Activated T-cell treated with anti-CD3 and anti-CD28 coated beads, Interleukin-2, amount 50 U/mL, for 72 hours (primary cell): ENCODE measurements at places on chromosomes 7 and 10. TPM values are rescaled to one million over a fixed set of nuclear protein-coding genes. Genes with fewer than 3 reads are reported as not detected.
A peak's percentile ranks its signal among the peaks of the same experiment; 100 is the strongest.

- DNase-seq, result no peak
Observed at GRCh38 chr10:43215758-43216455, 51.0 kb downstream of the RASGEF1A start.

- DNase-seq, result no peak
Observed at GRCh38 chr10:92641492-92641891, 48.3 kb upstream of the HHEX start.

GRCh38 chr10:68434657-68435056 is 27.6 kb upstream of the RUFY2 start:
- no peak for DNase-seq

GRCh38 chr10:80522756-80523363 is 14.8 kb upstream of the SH2D4B start:
- no peak for DNase-seq

DNA sequence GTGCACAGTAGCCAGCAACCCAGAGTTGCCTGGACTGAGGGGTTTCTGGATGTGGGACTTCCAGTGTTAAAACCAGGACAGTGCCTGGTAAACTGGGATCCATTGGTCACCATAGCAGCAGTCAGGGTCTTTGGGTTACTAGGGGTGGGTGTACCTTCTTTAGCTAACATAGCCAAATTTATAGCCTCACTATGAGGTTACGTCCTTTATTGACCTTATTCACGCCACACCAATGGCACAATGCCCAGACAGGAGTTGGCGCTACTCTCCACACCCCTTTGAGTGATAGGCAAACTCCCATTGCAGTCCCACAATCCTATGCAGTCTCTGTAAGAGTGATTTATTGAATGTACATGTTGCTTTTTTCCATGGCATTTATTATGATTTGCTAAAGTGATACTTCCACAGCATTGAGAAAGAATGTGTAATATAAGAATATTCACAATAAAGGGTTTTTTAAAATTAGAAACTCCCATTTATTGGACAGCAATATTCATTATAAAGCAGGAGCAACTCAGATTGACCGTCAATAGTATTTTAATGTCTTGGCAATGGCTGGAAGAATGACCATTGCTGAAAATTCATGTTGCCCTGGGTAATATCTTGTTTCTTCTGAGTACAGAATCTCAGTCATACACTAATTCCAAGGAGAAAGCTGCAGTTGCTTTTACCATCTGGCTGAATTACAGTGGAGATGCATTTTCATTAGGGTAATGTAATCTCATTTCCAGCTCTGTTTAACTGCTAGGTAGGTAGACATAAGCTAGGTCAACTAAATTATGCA is 26.1 kb downstream of the IFIT5 start:
- DNase-seq, result no peak

DNA sequence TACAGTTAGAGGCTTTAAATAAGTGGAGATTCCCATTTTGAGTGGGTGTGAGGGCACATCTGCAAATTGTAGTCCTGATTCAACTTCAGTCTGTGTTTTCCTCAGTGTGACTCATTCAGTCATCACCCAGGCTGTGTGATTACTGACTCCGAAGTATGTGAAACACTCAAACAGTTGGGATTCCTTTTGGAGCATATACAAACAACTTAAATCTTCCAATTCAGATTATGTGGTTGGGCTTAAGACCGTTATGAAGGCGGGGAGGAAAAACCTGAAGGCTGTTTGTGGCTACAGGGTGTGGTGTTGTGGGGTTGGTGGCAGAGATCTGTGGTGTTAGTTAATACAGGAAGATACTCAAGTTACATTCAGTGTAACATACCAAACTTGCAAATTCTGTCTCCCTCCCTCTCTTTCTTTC is 259.7 kb upstream of the FERD3L start:
- no peak for DNase-seq

DNA sequence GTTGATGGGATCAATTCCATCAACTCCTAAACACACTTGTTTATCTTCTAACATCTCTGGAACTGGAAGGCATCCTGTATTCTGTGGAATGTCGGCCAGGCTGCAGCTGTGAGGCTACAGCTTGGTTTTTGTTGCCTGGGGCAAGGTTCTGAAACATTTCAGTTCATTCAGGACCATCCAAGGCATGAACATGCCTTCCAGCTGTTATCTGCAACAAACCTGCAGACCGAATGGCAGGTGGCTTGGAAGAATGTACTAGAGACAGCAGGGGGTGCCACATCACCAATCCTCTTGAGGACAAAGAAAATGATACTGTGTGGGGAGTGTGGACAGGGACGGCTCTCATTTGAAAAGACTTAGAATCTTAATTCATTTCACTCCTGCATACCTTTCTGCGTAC is 12.4 kb downstream of the PAPOLB start:
- DNase-seq, result peak; percentile 36

Gene DNAJC12
- 35.6 TPM for total RNA-seq

Gene SFXN2
- 7.5 TPM for total RNA-seq

Gene EMX2
- total RNA-seq, result not detected

Gene PIP
- not detected for total RNA-seq

GRCh38 chr10:126058507-126058906 is 162.1 kb downstream of the FANK1 start:
- no peak for DNase-seq

Gene ASAH2B
- total RNA-seq, result 12.0 TPM

- no peak for DNase-seq
Observed at GRCh38 chr10:73979809-73980433, 18.0 kb upstream of the VCL start.

DNA sequence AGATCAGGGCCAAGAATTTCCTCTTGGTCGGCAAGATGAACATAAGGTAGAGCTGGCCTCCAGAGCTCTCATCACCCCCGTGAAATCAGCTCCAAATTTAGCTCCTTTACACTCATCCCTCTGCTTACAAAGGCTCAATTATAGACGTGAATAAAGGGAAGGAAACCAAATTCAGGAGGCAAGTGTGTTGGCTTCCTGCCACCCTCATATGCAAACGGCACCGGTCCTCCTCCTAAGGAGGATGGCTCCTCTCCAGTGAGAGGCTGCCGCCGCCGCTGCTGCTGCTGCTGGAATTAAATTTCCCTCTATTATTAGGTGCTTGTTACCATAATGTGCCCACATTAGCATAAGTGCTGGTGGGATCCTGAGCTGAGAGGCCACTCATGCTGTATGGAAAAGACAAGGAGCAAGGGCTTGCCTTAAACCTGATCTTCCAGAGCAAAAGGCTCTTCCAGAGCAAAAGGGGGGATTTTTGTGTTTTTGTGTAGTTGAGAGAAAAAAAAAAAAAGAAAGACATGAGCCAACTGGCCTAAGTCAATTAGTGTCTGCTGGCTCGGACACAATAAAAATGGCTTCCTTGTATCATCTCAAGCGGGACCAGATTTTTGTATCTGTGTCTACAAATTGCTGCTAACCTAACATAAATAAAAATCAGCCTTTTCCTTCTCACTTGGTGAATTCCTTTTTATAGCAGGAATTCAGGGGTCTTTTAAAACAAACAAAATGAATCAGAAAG is 68.4 kb downstream of the CDHR3 start:
- DNase-seq, result no peak

DNA sequence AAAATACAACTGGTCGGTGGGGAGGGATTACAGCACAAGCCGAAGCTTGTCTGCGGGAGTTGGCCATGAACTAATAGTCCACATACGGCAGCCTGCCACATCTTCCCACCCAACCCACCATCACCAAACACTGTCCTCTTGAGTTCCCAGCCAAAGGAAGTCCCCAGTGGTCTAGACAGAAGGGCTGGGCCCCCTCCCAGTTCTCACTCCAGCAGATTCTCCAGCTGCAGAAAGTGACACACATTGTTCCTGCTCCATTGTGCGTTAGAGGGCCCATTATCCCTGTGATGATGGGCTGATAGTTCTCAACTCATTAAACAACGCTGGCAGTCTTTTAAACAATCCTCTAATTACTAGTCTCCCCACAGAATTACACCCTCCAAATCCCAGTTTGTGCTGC is 148.0 kb downstream of the FGFR2 start:
- DNase-seq, result no peak

DNA sequence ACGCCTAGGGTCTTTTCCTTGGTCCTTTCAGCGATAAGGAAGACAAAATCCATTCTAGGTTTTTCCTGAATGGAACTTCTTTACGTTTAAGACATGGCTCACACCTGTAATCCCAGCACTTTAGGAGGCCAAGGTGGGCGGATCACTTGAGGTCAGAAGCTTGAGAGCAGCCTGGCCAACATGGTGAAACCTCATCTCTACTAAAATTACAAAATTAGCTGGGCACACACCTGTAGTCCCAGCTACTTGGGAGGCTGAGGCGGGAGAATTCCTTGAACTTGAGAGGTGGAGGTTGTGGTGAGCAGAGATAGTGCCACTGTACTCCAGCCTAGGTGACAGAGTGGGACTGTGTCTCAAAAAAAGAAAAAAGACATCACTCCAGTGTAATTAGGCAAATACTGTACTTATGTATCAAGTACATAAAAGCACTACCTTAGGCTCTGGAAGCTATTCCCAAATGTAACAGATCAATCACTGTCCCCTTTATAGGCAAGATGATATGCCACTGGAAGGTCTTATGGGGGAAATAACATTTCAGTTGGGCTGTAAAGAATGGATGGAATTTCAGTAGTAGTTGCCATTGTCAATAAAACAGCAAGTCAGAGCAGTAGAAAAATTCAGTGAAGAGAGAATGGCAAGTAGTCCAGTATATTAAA is 5.7 kb downstream of the STK17A start:
- no peak for DNase-seq

DNA sequence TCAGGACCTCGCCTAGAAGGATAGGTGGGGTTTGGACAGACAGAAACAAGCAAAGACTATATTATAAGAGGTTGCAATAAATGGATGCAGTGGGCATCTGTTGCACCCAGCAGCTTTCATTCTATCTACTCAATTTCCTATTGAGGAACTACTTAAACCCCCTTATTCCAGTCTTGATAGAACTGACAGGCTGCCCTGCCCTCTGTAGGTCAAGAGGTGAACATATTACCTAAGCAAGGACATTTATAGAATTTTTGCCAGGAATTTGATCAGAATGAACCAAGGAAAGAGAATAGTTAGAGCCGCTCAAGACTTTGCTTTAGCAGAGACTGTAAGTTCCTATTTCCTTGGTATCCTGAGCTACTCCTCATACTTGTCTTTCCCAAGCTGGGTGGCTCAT is 9.5 kb downstream of the VTI1A start:
- DNase-seq, result no peak

GRCh38 chr10:113230011-113230610 is 280.1 kb downstream of the TCF7L2 start:
- DNase-seq, result no peak

- no peak for DNase-seq
Observed at GRCh38 chr10:17410907-17411306, 43.5 kb downstream of the ST8SIA6 start.
